Airway epithelial cell (primary cell): ENCODE measurements at places on chromosomes 3 and 15. TPM values are rescaled to one million over a fixed set of nuclear protein-coding genes. Genes with fewer than 3 reads are reported as not detected.

TICRR gene
- total RNA-seq: 6.3 and 7.6 TPM in 2 replicates

ATP13A4 gene
- total RNA-seq: 2.7 and 4.4 TPM in 2 replicates

ALDH1L1 gene
- total RNA-seq: 2.9 and 4.8 TPM in 2 replicates

MYO5C gene
- total RNA-seq: 12.7 and 21.0 TPM in 2 replicates

FRG2C gene
- total RNA-seq: not detected in 2 replicates

CLEC3B gene
- total RNA-seq: 0.79 TPM in 1 of 2 replicates, not detected in the other
